ENCODE measurements at places on chromosomes 5 and 9. TPM values are rescaled to one million over a fixed set of nuclear protein-coding genes. Genes with fewer than 3 reads are reported as not detected.

Gene POU5F2
- total RNA-seq: 1.2 TPM

Gene JADE2
- 23.3 TPM for total RNA-seq

Gene TSLP
- under 0.01 TPM for total RNA-seq

DNA sequence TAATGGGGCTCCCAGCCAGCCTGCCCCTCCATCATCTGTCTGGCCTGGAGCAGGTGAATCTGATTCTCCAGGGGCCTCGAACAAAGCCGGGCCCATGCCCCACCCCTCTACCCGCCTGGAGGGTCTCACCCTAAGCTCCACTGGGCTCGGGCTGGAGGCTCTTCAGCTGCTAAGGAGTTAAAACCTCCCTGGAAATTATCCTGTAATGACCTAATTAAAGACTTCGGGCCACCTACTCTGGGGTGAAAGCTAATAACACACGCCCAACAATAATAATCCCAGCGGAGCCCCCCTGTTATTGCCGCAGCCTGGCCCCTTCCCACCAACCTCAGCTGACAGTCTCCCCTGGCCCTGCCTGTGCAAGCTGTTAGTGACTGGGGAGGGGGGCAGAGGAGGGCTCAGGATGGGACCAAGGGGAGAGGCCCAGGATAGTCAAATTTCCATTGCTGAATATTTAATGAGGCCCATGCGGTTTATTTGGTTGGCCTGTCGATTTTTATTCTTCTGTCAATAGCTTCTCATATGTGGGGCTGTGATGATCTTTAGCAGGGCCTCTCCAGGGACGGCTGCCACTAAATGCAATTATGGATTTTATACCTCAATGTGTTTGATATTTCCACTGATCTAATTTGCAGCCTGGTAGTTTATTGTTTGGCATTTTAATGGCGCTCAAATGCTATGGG, 25.7 kb downstream of the LMX1B start:
- no peak for DNase-seq

GRCh38 chr9:70607926-70608325, 193.5 kb upstream of the KLF9 start:
- no peak for DNase-seq

DNA sequence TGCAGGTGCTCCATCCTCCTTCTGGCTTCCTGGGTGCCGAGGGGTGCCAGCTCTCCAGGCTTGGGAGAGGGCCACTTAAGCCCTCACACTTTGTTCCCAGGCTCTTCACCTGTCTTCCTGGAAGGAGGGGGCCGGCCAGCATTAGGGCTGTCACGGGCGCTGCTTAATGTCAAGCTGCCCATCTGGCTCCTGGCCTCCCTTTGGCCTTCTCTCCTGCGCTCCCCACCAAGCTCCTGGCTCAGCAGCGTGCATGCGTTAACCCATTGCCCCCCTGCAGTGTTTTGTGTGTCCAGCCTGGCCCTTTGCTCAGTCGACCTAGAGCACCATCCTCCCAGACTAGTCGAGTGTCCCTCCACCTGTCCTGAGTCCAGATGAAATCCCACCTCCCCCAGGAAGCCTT, 21.3 kb downstream of the NTNG2 start:
- no peak for DNase-seq
